IPS DF 6.9 (cell line): ENCODE measurements at places on chromosomes 5 and 9.

DNA sequence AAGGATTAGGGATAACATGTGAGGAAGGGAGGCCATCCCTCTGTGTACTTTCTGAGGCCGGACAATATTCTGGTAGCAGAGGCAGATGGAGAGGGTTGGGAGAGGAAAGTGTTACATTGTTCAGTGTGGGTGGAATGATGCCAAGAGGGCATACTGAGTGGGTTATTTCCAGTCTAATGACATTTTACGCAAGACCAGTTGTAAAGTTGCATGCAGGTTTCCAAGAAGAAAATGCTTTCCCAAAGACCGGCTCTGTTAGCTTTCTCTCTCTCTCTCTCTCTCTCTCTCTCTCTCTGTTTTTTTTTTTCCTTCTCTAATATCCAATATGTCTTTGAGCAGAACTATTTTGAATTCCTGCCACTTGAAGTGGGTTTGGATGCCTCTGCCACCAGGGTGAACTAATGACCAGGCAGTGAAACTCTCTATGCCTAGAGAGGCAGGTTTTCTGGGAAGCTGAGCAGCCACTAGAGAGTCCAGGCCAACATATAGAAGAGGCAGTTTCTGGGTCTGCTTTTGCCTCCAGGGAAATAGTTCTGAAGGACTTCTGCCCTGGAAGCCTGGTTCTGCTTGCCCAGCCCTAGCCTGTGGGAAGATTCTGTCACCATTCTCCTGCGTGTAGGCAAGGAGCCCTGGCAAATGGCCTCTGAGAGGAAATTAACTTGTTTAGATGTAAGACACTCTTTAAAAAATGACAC is 24.4 kb upstream of the ZNF366 start:
- no peak overlapping the region for H3K27ac ChIP-seq
- no peaks in the 10 kb centered on the region for H3K4me1 ChIP-seq
- H3K36me3 ChIP-seq = no peaks in the 10 kb centered on the region
- DNase-seq = no peak

DNA sequence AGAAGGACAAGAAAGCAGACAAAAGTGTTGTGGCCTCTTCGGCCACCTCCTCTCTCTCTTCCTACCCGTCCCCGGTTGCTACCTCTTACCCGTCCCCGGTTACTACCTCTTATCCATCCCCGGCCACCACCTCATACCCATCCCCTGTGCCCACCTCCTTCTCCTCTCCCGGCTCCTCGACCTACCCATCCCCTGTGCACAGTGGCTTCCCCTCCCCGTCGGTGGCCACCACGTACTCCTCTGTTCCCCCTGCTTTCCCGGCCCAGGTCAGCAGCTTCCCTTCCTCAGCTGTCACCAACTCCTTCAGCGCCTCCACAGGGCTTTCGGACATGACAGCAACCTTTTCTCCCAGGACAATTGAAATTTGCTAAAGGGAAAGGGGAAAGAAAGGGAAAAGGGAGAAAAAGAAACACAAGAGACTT is 2.4 kb downstream of the EGR1 start:
- no peak for DNase-seq
- H3K4me3 ChIP-seq = no peak overlapping the region
- peaks cover 2% of the 10 kb centered on the region for H3K4me1 ChIP-seq

GRCh38 chr9:101925498-101925897 is 187.1 kb upstream of the GRIN3A start:
- H3K4me3 ChIP-seq = no peak overlapping the region
- H3K27ac ChIP-seq = no peak overlapping the region
- no peaks in the 10 kb centered on the region for H3K36me3 ChIP-seq
- no peaks in the 10 kb centered on the region for H3K27me3 ChIP-seq

DNA sequence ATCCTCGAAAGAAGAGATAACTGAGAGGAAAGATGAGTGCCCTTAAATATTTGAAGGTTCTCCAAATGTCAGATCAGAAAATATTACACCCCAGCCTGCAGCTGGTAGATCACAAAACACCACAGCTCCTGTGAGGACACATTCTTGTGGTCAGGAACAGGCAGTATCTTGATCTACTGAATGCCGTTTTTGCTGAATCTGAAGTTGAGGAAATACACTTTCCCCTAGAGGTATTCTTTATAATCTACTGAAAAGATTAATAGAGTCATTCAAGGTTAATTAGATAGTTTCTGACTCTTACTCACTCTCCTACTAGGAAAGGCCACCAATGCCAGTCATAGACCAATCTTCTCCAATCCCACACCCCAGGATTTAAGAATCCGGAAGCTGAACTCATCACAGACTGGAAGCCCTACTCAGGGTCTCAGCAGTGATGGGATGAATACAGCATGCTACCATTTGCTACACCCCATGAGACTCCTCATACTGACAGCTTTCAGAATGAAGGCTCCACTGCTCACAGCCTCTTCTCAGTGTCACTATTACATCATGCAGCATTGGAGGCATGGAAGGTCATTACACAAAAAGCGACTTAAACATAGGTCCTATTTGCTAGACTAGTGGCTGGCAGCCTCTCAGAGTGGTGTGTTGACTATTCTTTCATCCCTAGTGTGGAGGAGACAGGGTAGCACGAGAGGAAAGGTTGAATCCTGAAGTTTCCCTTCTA is 143.9 kb upstream of the SLC1A3 start:
- H3K27me3 ChIP-seq = no peaks in the 10 kb centered on the region
- H3K27ac ChIP-seq = no peak overlapping the region
- DNase-seq = no peak
- H3K4me3 ChIP-seq = no peak overlapping the region
- H3K36me3 ChIP-seq = no peaks in the 10 kb centered on the region
- no peaks in the 10 kb centered on the region; the same call in 1 of the 2 replicates for H3K4me1 ChIP-seq
